Renal pelvis (tissue), 12 donors: ENCODE measurements at places on chromosomes 5 and 9. TPM values are rescaled to one million over a fixed set of nuclear protein-coding genes. Genes with fewer than 3 reads are reported as not detected.

- no peak for DNase-seq
These were observed 87.8 kb upstream of the HSPA9 start for GRCh38 chr5:138663009-138663408.

The SMIM32 gene
- 19.8 TPM for polyA plus RNA-seq

DNA sequence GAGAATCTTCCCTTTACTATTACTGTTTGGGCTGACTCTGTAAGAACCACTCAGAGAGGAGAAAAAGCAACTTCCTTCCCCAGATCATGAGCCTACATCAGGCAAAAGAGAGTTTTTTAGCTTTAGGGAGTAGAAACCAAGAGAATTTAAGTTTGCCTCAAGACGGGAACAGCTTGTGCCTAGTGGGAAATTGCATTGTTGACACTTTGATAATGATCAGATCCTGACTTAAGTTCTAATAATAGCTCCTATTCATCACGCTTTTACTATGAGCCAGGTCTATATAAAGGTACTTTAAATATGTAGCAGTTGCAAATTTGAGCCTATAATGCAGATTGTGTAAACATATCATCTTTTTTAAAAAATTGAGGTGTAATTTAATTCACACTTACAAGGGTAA lies 298.2 kb downstream of the MAN2A1 start:
- no peak for DNase-seq

DNA sequence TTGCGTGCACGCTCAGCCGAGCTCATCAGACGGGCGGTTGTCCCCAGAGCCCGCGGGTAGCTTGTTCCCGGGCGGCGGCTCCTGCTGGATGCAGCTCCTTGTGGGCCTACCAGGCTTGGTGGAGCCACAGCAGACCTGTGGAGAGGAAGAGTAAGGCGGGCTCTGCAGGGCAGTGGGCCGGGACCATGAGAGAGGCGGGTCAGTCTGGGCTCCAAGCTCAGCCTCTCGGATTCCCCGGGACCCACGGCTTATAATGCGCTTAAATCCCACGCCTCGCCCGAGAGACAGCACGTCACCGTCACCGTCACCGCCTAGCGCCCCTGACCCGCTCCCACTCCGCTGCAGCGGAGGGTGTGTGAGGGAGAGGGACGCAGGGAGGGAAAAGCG lies 1.9 kb upstream of the ANKRD18A start:
- peak; percentile 38 for DNase-seq

GRCh38 chr5:140107312-140108092 lies 6.4 kb upstream of the PURA start:
- peak; percentile 91 for DNase-seq

DNA sequence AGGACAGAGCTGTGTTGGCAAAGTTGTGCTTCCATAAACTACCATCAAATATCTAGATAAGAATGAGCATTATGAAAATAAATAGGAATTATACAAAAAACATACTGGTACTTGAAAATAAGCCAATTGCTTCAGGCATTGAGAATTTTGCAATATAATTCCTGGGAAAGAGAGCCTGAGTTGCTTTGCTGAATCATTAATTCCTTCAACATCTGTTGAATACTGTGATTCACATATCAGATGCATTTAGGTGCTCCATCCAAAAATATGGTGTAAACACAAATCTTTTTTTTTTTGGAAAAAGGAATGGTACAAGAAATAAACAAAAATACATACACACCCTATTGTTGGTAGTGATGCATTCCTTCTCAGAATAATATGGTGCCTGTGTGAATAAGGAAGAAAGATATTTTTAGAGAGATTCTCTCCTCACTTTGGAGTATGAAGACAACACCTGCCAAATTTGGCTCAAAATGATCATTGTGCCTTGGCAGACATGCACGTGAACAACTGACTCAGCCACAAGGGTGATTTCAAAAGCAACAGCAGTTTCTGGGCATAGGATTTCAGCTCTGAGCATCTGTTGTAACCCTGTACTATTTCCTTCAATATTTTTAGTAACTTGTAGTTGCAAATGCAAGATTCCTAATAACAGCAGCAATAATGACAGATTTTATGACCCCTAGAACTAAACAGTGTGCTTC lies 96.7 kb downstream of the CAVIN4 start:
- DNase-seq, result no peak

The PDCD1LG2 gene
- 0.09 TPM for polyA plus RNA-seq

The PCDH12 gene
- 15.7 TPM for polyA plus RNA-seq

DNA sequence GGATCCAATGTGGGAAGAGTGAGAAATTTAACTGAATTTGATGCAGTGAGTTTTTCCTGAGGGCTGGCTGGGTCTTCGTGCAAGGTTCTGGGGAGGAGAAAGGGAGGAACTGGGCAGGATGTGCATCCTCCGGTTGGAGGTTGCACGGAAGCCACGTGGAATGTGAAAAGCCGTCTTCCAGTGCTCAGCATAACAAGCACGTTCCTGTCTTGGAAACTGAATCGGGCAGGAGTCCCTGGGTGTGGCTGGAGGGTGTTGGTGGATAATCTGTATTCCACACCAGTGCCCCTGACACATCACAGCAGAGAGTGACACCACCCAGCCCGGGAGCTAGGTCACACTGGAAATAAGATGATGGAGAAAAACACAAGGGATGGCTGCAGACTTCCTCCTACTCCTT lies 154.3 kb downstream of the C5orf15 start:
- DNase-seq, result no peak

The ADAMTS13 gene
- polyA plus RNA-seq, result 13.8 TPM

The DDX31 gene
- 20.4 TPM for polyA plus RNA-seq

The SOX30 gene
- 0.58 TPM for polyA plus RNA-seq

The ZNF354C gene
- polyA plus RNA-seq, result 15.8 TPM

GRCh38 chr5:62342476-62342837 lies 36.5 kb downstream of the KIF2A start:
- DNase-seq, result no peak

- no peak for DNase-seq
These were observed 119.3 kb downstream of the NR2F1-AS1 start for GRCh38 chr5:93461756-93462155.

DNA sequence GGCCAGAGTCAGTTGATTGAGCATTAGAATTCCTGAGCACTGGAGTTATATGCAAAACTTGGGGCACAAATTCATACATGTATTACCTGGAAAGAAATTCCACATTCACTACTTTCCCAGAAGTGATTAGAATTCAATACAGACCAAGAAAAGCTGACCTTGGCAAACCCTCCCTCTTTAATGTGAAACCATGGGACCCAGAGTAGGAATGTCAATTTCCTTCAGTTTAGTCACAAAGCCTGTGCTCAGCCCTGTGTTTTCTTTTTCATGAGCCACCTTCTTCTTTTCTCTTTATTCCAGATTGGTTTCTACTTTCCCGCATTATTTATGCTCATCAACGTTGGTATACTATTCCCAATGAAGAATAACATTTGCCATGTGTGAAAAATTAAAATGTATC lies 420.2 kb downstream of the CDH12 start:
- DNase-seq, result no peak

The ENHO gene
- polyA plus RNA-seq, result 0.83 TPM
